ENCODE measurements at places on chromosomes 16 and 17.

- no peak for DNase-seq
Measured at GRCh38 chr17:56434610-56435009, 158.9 kb upstream of the NOG start.

DNA sequence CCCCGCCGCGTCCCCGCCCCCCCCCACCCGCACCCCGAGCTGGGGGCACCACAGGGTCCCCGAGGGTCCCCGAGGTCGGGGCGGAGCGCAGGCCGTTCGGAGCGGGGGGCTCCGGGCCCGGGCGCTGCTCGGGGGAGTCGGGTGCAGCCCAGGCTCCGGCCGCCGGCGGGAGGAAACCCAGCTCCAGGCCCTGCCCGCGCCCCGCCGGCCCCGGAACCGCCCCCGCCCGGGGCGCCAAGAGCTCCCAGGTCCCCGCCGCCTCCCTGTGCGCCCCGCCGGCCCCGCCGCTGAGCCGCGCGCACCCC lies 33.2 kb upstream of the RPH3AL start:
- no peak for DNase-seq

DNA sequence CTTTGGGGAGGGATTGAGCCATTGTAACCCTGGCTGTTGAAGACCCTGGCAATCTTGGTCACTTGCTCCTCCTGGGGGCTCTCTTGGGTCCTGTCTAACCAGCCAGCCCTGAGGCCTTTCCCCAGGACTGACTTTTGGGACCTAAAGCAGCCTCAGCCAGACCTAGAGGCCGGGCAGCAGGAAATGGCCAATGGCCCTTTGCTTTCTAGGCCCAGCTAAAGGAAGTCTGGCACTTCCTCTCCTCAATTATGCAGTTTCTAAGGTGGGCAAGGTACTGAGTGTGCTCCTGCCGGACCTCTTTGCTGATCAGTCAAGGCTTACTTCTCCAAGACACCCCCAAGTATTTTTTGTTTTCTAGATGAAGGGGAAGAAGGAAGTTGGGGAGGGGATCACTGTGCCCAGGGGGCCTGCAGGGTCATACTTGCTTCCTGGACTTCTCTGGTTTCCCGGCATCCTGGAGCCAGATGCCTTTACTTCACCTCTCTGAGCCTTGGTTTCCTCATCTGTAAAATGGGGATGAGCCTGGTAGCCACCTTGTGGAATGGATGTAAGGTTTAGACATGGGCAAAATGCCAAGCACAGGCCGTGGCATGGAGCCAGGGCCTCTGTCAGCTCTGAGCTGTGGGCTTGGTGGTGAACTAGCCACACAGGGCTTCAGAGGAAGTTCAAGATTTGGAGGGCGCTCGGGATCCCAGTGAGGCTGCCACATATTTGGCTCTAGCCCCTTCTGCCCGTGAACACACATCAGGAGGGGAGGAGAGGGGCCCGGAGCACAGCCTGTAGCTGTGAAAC lies 8.6 kb downstream of the CX3CL1 start:
- no peak for DNase-seq

DNA sequence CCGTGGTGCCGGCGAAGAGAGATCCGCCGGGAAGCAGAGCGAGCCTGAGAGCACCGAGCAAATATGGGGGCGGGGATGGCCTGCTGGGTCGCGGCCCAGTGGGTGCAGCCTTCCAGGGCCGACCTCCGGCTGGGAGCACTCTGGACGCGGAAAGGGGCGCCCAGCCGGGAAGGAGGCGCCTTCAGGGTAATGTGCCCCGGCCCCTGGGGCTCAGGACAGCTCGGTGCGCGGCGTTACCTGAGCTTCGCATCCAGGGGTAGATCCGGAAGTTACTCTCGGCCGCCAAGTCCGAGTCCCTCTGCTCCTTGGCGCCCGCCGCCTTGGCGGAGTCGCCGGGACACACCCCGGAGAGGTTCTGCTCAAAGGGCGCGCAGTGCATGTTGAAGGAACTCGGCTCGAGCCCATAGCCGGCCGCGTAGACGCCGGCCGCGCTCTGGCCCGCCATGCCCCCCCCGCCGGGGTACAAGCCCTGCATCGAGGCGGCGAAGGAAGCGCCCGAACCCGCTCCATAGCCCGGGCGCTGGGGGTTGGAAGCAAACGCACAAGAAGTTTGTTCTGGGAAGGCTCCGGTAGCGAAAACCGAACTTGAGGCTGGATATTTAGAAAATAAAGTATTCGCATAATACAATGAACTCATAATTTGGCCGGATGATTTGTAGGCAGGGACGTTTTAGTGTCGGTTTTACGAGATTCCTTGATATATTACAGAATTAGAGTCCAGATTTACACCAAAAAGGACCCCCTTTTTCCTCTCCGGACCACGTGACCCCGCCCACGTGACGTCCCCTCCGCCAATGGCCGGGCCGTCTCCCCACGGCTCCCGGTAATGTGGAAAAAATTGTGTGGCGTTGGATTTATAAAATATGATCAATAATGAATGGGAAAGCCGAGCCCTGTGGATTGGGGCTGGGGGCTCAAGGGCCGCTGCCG lies at the start of gene HOXB7:
TSS of gene HOXB7 (minus strand) at position 736 of the 930 bp plus-strand sequence. CDS start at position 637, 99 bp downstream.
- DNase-seq: peak; percentile 87

DNA sequence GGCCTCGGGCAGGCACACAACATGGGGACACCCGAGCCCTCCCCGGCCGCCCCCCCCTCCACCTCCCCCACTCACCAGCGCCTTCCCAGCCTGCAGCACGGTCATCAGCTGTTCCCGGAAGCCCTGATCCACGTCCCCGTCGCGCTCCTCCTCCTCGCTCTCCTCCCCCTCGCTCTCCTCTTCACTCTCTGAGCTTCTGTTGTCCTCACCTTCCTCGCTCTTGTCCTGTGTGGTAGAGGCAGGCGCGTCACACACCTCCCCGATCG lies 10.3 kb downstream of the MYBBP1A start:
- no peak for DNase-seq

DNA sequence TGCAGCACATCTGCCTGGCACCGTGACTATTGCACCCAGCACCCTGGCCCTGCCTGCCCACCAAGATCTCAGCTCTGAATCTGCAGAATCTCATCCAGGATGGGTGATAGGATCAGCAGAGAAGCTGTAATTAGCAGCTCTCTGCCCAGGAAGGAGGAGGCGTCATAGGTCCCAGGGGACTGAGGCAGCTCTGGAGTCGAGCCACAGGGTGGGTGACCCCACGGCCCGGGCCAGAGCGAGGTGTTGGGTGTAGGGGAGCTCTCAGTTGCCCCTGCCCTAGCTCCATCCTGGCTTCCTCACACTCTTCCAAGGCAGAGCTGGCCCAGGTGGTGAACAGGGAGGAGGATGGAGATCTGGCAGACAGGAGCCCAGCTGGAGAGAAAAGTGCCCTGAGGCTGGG lies 18.2 kb upstream of the FAM83G start:
- DNase-seq: no peak

DNA sequence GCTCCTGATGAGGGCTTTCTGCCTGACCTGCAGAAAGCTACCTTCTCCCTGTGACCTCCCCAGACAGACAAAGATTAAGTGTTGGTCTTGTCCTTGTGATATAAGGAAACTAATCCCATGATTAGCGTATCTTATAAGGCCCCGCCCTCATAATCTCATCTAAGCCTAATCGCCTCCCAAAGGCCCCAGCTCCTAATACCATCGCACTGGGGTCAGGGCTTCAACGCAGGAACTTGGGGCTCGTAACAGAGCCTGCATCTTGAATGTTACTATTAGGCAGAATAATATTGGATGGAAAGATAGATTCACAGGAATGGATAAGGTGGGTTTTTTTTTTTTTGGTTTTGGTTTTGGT lies 78.9 kb downstream of the C16orf95 start:
- DNase-seq: no peak

DNA sequence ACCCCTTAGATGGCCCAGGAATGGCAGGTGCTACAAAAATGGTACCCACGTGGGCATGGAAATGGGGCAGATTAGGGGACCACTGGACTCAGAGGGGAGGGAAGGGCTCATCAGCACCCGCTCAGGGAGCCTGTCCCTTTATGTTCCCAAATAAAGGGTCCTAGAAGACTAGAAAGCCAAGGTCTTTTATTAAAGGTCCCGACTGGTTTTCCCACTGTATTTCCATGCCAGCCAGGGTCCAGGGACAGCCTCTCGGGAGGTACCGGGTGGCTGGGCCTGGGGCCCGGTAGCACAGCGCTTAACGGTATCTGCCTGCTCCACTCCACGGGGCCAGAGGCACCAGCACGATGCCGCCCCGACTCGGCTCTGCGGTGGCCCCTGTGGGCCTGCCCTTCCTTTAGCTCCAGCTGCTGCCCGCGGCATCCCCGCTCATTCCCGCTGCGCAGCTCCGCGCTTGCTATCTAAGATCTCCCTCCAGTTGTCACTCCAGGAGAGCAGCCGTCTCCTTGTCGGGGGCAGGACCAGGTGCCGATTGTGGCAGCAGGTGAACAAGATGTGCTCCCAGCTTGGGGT lies 1.4 kb downstream of the NT5C start:
- no peak for DNase-seq
